ENCODE measurements at places on chromosomes 3 and 15. TPM values are rescaled to one million over a fixed set of nuclear protein-coding genes. Genes with fewer than 3 reads are reported as not detected.

The P2RY14 gene
- 0.37 TPM for total RNA-seq

DNA sequence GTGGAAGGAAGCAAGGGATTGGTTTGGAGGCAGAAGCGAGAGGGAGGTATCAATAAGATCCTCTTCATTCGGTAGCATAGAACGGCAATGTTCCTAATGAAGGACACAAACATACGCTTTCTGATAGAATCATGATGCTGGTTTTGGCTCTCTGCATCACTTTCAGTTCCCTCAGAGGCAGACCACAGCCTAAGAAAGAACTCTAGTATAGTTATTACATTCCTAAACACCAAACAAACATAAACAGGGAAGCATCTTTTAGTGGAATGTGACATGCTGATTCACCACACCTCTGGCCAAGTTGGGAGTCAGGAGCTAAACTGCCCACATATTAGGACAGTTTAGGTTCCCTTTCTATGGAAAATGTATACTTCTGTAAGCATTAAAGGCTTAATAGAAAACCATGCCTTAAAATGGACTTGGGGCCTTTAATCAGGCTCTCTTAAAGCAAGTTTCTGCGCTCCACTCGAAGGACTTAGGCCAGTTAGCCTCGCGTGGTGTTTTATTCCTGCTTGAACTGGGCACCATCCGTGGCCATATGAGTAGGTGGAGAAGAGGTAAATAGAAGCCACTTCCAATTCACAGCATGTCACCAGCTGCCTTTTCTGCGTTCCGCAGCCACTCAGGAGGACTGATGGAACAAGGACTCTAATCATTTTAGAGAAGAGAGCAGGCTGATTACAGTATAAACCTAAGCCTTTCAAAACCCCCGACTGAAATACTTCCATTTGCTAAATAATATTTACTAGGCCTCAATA is 53.7 kb downstream of the CD47 start:
- H3K4me1 ChIP-seq, result no peaks in the 10 kb centered on the region
- peaks cover 3% of the 10 kb centered on the region for H3K36me3 ChIP-seq
- H3K4me3 ChIP-seq, result no peak overlapping the region
- H3K27ac ChIP-seq, result no peak overlapping the region
- no peak for DNase-seq

The NRG4 gene
- not detected for total RNA-seq

- no peaks in the 10 kb centered on the region for H3K4me1 ChIP-seq
- H3K27me3 ChIP-seq, result no peaks in the 10 kb centered on the region
- no peak overlapping the region for H3K27ac ChIP-seq
Measured at GRCh38 chr3:47260605-47261004, 22.0 kb downstream of the KIF9 start.

DNA sequence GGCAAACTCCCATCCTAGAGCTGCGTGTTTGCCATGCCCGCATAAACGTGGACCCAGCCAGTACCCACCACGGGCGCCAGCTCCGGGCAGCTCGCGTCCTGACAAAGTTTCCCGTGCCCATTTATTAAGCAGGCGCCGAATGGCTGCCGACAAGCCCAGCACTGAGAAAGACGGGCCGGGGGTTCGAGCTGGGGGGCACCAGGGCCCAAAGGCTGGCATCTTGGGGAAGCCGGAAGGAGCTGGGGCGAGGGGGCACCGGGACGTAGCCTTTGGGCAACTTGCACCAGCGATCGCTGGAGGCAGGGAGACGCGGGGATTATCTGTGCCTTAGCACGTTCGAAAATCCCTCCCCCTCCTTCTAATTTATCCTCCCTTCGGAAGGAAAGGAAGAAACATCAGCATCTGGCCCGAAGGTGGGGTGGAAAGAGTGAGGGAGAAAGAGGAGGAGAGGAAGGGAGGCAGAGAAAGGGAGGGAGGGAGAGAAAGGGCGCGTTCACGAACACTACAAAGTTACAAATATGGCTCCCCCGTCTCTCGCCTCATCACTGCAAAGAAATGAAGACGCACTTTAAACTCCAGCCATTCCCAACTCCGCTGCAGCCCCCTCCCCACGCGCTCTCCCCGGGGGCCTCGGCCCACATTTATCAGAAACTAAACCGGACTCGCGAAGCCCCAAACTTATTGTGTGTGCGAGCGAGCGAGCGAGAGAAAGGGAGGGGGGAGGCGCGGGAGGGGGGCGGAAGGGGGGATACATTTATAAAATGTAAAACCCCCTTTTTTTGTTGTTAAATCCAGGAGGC is 1.0 kb downstream of the ANP32A start:
- H3K36me3 ChIP-seq, result no peaks in the 10 kb centered on the region
- peaks cover 24% of the 10 kb centered on the region for H3K4me1 ChIP-seq
- peak; percentile 62 for DNase-seq
- peak overlapping the region; percentile 92 for H3K4me3 ChIP-seq

The ACOX2 gene
- 179 TPM for total RNA-seq

- no peaks in the 10 kb centered on the region for H3K4me1 ChIP-seq
- no peak overlapping the region for H3K4me3 ChIP-seq
- no peak for DNase-seq
- no peaks in the 10 kb centered on the region for H3K27me3 ChIP-seq
- no peak overlapping the region for H3K27ac ChIP-seq
- no peaks in the 10 kb centered on the region for H3K36me3 ChIP-seq
Measured at GRCh38 chr3:158958873-158959272, 157.0 kb downstream of the MFSD1 start.

DNA sequence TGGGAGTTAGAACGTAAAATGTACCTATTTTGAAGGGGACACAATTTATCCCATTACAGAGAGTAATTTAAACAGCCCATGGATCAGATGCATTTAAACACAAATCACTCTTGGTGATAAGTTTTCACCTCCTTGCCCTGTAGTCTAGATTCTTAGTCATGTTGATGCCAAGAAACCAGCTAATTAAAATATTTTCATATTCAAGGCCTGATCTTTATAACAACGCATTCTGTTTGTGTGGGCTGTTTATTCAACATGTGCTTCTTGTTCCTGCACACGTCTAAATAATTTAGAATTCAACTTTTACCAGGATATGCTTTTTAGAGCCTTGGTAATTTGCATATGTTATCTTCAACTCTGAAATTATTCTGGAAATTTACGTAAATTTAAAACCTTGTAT is 25.8 kb downstream of the SNX1 start:
- H3K4me1 ChIP-seq, result peaks cover 5% of the 10 kb centered on the region
- H3K4me3 ChIP-seq, result no peak overlapping the region
- H3K27me3 ChIP-seq, result no peaks in the 10 kb centered on the region
- peaks cover 62% of the 10 kb centered on the region for H3K36me3 ChIP-seq
- H3K27ac ChIP-seq, result no peak overlapping the region

- peaks cover 3% of the 10 kb centered on the region for H3K36me3 ChIP-seq
- no peaks in the 10 kb centered on the region for H3K4me1 ChIP-seq
- no peaks in the 10 kb centered on the region for H3K27me3 ChIP-seq
- no peak overlapping the region for H3K27ac ChIP-seq
- DNase-seq, result no peak
Measured at GRCh38 chr15:60525341-60526039, 46.5 kb upstream of the ICE2 start.

DNA sequence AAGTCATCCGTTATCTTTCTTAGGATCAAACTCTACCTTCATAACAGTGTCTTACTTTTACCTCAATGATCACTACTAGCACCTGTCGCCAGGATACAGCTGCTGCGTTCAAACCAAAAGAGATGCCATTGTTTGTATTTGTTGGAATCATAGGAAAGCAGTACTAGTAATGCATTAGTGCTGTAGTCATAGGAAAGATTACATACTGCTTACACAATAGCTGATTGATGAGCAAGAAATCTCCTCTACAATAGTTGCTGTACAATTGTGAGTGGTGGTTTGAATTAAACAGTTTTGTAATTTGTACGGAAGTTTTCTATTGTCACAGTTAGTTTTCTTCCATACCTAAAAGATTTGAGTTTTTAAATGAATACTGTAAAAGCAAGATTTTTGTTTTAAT is 21.4 kb downstream of the ACAP2 start:
- no peaks in the 10 kb centered on the region for H3K36me3 ChIP-seq
- DNase-seq, result no peak
- H3K27ac ChIP-seq, result no peak overlapping the region
- H3K4me1 ChIP-seq, result no peaks in the 10 kb centered on the region

DNA sequence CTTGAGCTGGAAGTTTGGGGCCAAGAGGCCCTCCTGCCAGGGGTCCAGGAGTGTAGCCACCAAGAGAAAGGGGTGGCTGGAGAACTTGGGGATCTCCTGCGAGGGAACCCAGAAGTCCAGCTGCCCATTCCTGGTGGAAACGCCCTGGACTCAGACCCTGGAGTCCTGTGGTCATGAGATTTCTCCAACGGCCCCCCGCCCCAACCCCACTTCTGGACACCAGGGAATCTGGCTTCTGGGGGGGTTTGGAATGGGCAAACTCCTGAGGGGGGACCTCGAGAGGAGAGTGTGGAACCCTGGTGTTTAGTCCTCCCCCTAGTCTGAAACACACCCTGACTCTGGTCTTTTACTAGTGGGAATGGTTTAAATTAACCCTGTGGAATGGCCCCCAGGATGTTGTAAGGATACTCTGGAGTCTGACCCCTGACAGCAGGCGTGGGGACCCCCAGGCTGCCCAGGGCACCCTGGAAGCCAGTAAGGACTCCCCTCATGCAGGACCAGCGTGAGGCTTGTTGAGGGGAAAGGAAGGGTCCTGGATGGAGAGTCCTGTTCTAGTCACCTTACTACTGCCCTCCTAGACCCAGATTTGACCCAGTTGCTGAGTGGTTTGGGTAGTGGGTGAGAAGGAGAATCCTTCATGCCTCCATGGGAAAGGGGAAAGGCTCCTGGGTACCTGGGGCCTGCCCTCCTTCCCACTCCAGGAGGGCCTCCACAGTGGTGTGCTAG is 540 bp downstream of the KLHDC8B start:
- H3K27ac ChIP-seq, result peak overlapping the region; percentile 82
- DNase-seq, result no peak
- H3K4me1 ChIP-seq, result peaks cover 22% of the 10 kb centered on the region
- H3K27me3 ChIP-seq, result no peaks in the 10 kb centered on the region
- H3K4me3 ChIP-seq, result peak overlapping the region; percentile 73

- no peaks in the 10 kb centered on the region for H3K4me1 ChIP-seq
- H3K4me3 ChIP-seq, result no peak overlapping the region
- H3K27me3 ChIP-seq, result no peaks in the 10 kb centered on the region
- no peak overlapping the region for H3K27ac ChIP-seq
Measured at GRCh38 chr15:70318594-70319465, 221.1 kb upstream of the TLE3 start.

The FGF12 gene
- 0.59 TPM for total RNA-seq

- no peaks in the 10 kb centered on the region for H3K27me3 ChIP-seq
- H3K4me3 ChIP-seq, result no peak overlapping the region
- DNase-seq, result no peak
- H3K27ac ChIP-seq, result peak overlapping the region; percentile 47
- peaks cover 17% of the 10 kb centered on the region for H3K4me1 ChIP-seq
Measured at GRCh38 chr3:5195605-5196004, 8.1 kb downstream of the EDEM1 start.

- H3K27me3 ChIP-seq, result no peaks in the 10 kb centered on the region
- no peak overlapping the region for H3K27ac ChIP-seq
- DNase-seq, result no peak
- no peak overlapping the region for H3K4me3 ChIP-seq
- no peaks in the 10 kb centered on the region for H3K4me1 ChIP-seq
- no peaks in the 10 kb centered on the region for H3K36me3 ChIP-seq
Measured at GRCh38 chr3:169072494-169072893, 591.0 kb downstream of the MECOM start.

- no peak for DNase-seq
- peaks cover 16% of the 10 kb centered on the region for H3K4me1 ChIP-seq
- no peaks in the 10 kb centered on the region for H3K36me3 ChIP-seq
- no peak overlapping the region for H3K4me3 ChIP-seq
- H3K27ac ChIP-seq, result no peak overlapping the region
Measured at GRCh38 chr3:7203969-7204847, 343.3 kb downstream of the GRM7 start.

The GOLGA6B gene
- total RNA-seq, result 0.05 TPM

DNA sequence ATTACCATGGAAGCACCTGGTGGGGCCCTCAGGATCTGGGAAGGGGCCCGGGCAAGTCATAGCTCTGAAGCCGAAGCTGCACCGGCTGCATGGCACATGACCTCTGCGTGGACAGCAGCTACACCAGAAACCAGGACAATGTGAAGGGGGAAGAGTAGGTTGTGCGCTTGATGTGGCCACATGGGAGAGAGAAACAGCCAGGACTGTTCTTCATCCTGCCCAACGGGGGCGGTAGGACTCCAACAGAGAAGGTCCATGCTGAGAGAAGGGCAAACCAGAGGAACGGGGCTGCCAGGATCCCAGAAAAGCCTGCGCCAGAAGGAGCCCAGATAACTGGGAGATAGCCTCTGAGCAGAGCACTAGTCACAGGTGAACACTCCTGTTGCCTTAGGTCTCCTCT is 54.9 kb upstream of the PRR20G start:
- no peaks in the 10 kb centered on the region for H3K27me3 ChIP-seq
- no peaks in the 10 kb centered on the region for H3K4me1 ChIP-seq
- DNase-seq, result no peak

- no peaks in the 10 kb centered on the region for H3K4me1 ChIP-seq
- H3K27ac ChIP-seq, result no peak overlapping the region
- no peaks in the 10 kb centered on the region for H3K36me3 ChIP-seq
- no peak for DNase-seq
- no peaks in the 10 kb centered on the region for H3K27me3 ChIP-seq
Measured at GRCh38 chr3:186044427-186044826, 64.5 kb downstream of the ETV5 start.

GRCh38 chr15:42691308-42691707 is 45.6 kb downstream of the CDAN1 start:
- H3K27ac ChIP-seq, result no peak overlapping the region
- H3K4me1 ChIP-seq, result no peaks in the 10 kb centered on the region
- H3K36me3 ChIP-seq, result no peaks in the 10 kb centered on the region
- H3K27me3 ChIP-seq, result no peaks in the 10 kb centered on the region

The GNAT1 gene
- 0.08 TPM for total RNA-seq

The SLC51A gene
- total RNA-seq, result 19.9 TPM

- no peaks in the 10 kb centered on the region for H3K27me3 ChIP-seq
- H3K27ac ChIP-seq, result no peak overlapping the region
- H3K36me3 ChIP-seq, result no peaks in the 10 kb centered on the region
- no peak for DNase-seq
Measured at GRCh38 chr3:32411442-32411841, 19.8 kb downstream of the CMTM7 start.

The C15orf62 gene
- 0.92 TPM for total RNA-seq

- no peak overlapping the region for H3K27ac ChIP-seq
- H3K4me1 ChIP-seq, result peaks cover 1% of the 10 kb centered on the region
- no peaks in the 10 kb centered on the region for H3K36me3 ChIP-seq
Measured at GRCh38 chr3:183490653-183491052, 62.2 kb upstream of the MCF2L2 start.

The PLA1A gene
- 6.0 TPM for total RNA-seq

The TMEM158 gene
- total RNA-seq, result 0.08 TPM

The IL1RAP gene
- total RNA-seq, result 85.1 TPM

- DNase-seq, result no peak
- H3K4me3 ChIP-seq, result no peak overlapping the region
- no peaks in the 10 kb centered on the region for H3K36me3 ChIP-seq
- H3K27me3 ChIP-seq, result no peaks in the 10 kb centered on the region
- H3K27ac ChIP-seq, result no peak overlapping the region
Measured at GRCh38 chr15:49082960-49083359, 36.7 kb upstream of the SECISBP2L start.

The MST1R gene
- 0.42 TPM for total RNA-seq

The ADAMTS9 gene
- total RNA-seq, result 13.8 TPM

The GOLGA8B gene
- 71.0 TPM for total RNA-seq

The DNAJC13 gene
- total RNA-seq, result 22.6 TPM
